K562 (cell line): ENCODE measurements at places on chromosomes 1 and 21.

DNA sequence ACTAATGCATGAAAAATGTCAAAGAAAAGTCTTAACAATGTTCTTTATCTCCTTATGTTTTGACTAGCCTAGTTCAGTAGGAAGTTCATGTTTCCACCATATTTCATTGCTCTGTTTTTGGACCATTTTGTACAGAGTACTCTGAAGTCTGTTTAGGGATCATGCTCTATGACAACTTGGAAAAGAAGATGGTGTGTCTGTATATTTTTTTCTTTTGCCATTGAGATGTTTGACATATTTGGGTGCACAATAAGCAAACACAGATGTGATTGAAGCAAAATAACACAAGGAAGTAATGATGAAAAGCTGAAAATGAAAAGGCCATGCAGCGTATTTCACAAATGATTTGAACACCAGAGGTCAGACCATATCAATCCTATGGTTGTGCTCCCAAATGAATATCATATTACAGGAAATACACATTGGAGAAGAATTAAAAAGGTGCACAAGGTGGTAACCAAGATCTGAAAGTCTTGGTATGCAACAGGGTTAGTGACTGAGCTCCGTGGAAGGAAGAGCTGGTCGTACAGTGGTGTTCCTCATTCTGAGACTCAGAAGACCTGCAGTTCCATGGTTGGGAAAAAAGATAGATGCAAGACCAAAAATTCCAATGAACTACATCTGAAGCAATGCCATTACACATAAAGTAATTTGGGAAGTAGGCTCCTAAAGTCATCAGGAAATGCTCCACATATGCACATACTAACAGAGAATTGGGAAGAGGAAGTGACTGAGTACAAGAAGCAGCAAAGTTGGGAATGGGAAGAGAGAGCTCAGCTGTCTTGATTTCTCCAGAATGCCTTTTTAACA is 463.5 kb downstream of the LMO4 start:
- DNase-seq, result no peak

- DNase-seq, result no peak
Observed at GRCh38 chr1:42860339-42861013, 14.1 kb downstream of the ZNF691 start.

DNA sequence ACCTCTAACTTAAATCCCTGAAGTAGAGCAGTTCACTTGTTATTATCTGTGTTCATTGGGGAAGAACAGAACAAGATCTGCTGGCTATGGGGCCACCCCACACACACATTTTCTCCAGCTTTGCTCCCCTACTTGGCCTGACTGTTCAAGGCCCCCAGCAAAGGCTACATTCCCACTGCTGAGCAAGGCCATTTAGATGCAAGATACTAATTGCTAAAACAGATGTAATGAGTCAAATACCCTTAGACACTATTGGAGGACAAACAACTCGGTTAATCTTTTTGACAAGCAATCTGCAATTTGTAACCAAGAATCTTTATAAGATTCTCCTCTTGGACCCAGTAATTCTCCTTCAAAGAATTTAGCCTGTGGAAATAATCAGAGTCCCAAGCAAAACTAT is 67.7 kb downstream of the NAV1 start:
- no peak for DNase-seq

- DNase-seq, result no peak
Observed at GRCh38 chr1:81008293-81008692, 792.4 kb upstream of the ADGRL2 start.

DNA sequence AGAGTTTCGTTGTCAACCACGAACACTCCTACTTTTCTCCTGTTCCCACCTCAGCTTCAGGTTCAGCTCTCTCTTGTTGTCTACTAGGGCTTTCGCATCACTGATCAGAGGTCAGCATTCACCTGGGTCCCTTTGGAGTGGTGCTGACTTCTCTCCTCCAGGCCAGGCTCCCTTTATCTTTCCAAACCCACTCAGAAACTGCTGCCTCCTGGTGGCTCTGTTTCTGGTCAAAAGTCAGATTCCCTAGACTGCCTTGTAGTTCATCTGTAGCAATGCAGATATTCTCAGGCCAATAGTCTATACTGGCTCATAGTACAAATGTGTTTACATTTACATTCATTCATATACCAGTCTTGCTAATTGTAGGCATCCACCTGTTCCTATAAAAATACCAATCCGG is 6.4 kb upstream of the ERI3 start:
- peak; percentile 30 for DNase-seq

DNA sequence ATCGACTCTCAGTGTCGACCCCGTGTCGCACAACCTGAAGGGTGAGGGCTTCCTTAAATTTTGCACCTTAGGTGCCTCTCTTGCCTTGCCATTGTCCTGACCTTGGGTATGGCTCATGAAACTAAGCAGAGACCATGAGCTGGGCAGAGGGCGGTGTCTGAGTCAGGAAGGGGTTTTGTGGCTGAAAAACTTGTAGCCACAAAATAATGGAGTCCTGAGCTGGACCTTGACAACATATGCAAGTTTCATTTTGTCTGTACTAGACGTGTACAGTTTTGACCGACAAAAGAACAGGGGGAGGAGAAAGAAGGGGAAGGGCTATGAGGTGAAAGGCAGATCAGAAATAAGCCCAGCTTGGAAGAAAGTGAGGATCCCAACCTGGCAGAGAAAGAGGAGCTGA is 8.3 kb upstream of the RUNX1 start:
- DNase-seq, result no peak

DNA sequence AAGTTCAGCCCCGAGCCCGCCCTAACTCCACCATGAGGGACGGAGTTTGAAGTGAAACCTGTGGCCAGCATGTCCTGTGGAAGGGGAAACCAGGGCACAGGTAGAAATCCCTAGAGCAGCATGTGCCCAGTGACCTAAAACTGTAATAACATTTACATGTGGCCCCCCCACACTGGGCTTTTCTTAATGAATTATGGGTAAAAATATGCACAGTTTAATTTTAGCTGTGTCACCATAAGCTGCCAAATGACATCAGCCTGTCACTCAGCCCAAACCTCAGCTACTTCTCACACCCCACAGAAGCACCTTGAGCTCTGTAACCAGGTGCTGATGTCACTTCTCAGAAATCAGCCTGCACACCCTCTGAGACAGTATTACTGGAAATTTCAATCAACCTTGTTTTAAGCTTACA is 50.0 kb upstream of the SLC19A1 start:
- peak; percentile 80 for DNase-seq

DNA sequence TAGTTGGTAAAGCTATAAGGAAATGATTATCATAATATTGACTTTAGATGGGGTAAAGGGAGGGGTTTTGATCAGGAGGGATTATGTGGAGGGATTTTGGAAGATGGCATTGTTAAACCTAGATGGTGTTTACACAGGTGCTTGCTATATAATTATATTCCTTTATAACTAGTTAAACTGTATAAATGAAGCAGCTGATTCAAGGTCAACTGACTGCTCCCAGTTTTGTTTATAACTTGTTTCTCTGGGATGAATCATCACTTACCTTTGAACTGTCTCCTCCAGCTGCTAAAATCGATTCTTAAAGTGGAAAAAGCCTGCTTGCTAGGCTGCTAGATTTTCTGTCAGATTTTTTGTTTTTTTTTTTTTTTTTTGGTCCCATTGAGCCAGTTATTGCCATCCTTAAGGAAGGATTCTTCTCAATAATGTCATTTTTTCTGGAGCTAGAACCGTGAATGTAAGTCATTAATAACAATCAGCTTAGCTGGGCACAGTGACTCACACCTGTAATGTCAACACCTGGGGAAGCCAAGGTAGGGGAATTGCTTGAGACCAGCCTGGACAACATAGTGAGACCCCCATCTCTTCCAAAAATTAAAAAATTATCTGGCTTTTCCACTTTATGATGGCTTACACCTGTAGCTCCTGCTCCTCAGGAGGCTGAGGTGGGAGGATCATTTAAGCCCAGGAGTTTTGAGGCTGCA is 153.2 kb downstream of the PIK3R3 start:
- DNase-seq, result no peak

DNA sequence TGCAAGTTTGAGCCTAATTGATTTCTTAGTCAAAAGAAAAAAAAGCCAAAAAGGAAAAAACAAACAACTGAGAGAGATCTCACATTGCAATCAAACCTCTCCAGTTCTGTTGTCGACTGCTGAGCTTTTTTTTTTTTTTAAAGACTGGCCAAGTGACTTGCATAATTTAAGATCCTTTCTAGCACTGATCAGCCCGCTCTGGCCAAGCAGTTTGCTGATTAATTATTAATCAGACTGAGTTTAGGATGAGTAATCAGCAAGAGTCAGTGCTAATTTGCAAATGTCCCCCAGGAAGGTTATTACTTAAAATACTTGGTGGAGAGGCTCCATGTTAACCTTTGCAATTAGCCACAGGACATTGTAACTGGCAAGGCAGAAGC is 39.3 kb downstream of the HMGB4 start:
- DNase-seq, result no peak

- DNase-seq, result no peak
Observed at GRCh38 chr1:42738678-42739226, 1.3 kb downstream of the CLDN19 start.

DNA sequence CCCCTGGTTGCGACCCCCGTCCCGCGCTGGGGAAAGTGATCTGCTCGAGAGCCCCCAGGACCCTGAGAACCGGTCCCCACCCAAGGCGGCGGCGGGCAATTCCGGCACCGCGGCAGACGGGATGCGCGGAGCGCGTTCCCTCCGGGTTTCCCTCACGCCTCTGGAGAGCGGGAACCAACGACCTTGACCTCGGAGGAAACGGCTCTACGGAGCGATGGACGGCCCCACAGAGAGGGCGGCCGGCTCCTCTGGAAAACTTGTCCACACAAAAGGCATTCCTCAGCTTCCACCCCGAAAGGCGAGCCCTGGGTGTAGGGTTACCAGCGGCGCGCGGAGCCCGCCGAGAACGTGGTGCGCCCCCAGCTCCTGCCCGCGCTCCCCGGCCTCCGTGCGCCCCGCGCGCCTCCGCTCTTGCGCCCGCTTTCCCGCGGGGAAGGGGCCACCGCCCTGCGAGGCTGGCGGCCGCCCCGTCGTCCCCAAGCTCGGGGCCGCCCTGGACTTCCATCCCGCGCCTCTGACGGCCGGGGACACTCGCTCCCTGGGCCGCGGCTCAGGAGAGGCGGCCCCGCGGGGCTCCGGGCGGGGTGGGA is 391 bp upstream of the KIAA1614 start:
- DNase-seq, result no peak

GRCh38 chr1:65255035-65255655 is 54.2 kb upstream of the DNAJC6 start:
- peak; percentile 47 for DNase-seq

GRCh38 chr1:205690122-205690756 is 9.9 kb upstream of the SLC45A3 start:
- DNase-seq, result no peak

GRCh38 chr1:42263019-42263418 is 72.0 kb downstream of the FOXJ3 start:
- no peak for DNase-seq

GRCh38 chr1:39501666-39502065 is 10.2 kb downstream of the BMP8A start:
- DNase-seq, result no peak

DNA sequence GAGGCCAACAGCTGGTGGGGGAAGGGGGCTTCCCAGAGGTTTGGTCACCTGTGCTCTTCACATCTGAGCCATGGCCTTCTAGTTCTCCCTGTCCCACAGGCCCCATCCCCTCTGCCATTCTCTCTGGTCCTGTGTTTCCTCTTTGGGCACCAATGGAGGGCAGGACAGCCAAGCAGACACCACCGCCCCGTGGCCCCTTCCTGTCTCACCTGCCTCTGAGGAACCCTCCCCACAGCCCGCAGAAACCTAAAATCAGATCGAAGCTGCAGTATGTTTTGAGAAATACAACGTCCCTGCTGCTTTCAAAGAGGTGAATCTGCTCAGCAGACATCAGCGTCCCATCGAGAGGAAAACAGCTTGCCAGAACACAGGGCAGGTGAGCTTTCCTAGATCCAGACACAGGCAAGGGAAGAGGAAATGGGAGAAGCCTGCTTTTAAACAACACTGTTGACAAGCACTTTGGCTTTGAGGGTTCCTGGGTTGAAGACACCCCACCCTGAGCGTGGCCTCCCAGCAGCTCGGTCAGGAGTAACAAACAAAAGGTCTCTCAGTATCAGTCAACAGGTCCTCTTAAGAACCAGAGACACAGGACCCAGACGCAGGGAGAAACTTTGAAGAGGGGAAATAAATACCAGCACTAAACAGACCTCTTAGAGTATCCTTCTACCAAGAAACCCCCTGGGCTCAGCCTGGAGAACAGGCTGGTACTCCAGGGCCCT is 2.3 kb downstream of the PANK4 start:
- no peak for DNase-seq

DNA sequence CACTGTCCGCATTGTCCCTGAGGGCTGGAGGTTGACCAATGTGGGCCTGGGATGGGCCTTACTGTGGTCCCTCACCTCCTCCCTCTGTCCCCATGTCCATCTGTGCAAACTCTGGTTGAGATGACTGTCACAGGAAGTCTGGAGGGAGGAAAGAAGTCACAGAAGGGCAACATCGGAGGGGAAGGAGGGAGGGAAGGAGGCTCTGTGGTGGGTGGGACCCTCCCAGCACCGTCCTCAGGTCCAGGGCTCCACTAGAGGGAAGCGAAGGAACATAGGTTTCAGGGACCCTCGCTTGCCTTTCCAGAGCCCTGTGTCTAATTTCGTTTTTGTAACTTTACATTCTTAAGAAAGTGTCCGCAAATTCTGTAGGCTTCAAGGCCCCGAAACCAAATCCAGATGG is 111.3 kb upstream of the SLC44A3 start:
- DNase-seq, result no peak

DNA sequence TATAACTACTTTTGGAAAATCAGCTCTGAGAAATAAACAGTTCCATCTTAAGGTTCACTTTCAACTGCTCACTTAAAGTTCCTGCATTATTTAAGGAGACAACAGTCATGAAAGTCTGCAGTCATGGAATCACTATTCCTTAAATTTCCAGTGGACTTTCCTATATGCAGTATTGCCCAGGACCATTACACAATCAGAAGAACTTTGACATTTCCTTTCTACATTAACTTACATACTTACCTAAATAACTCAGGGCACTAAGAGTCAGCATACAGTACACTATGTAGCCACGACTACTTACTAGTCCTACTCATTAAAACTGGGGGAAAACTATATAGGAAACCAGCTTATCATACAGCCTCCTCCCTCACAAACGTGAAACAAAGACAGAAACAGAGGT is 220.1 kb downstream of the SLC45A1 start:
- no peak for DNase-seq

GRCh38 chr1:195664628-195665027 is 943.6 kb downstream of the KCNT2 start:
- no peak for DNase-seq

GRCh38 chr1:8962812-8963530 is 17.3 kb downstream of the CA6 start:
- DNase-seq, result peak; percentile 76

- no peak for DNase-seq
Observed at GRCh38 chr21:16199539-16199938, 469.8 kb downstream of the USP25 start.

- no peak for DNase-seq
Observed at GRCh38 chr1:88022516-88022915, 661.6 kb upstream of the PKN2 start.

DNA sequence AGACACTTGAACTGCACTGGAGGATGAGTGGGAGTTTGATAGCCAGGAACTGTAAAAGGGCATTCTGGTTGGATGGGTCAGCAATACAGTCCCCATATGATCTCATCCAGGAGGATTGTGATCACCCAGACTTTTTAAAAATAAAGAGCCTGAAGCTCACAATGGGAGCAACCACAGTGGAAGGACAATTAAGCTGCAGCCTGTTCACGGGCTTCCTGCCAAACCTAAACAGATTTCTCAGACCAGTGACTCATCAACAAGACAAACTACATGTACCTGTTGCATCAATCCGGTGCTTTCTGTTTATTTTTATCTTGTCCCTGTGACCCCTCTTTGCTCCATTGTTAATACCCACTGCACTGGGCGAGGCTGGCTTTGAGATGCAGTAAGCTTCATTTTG is 52.3 kb downstream of the PAPPA2 start:
- peak; percentile 3 for DNase-seq
